Cortex of kidney (tissue), 1 donor: ENCODE measurements at places on chromosomes 3 and 15.
A peak's percentile ranks its signal among the peaks of the same experiment; 100 is the strongest.

DNA sequence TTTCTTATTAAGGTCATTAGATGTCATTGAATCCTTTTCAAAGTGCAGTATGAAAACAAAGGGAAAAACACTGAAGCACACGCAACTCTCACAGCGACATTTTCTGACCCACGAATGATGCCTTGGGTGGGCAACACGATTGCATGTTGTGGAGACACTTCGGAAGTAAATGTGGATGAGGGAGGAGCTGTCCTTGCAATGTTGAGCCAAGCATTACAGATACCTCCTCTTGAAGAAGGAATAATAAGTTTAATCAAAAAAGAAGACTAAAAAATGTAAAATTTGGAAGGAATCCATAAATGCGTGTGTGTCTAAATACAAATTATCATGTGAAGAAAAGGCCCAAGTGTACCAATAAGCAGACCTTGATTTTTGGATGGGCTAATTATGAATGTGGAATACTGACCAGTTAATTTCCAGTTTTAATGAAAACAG is 16.9 kb downstream of the THBS1 start:
- no peak for DNase-seq

DNA sequence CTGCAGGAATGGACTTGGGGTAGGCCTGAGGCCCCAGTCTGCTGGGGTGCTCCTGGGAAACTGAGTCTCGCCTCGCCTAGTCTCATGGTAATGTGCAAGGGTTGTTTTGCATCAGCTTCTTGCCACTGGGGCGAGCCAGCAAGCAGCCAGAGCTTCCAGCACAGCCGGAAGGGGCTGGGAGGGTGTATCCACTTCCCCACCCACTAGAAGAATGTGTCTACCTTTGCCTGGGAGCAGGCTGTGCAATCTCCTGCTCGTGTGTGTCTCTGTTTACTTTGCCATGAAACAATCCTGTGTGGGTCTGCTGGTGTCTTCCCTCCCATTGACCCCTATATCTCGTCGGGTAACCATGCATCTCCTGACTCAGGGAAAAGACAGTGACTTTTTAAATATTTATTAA is 21.8 kb upstream of the ERICH6 start:
- no peak for DNase-seq

DNA sequence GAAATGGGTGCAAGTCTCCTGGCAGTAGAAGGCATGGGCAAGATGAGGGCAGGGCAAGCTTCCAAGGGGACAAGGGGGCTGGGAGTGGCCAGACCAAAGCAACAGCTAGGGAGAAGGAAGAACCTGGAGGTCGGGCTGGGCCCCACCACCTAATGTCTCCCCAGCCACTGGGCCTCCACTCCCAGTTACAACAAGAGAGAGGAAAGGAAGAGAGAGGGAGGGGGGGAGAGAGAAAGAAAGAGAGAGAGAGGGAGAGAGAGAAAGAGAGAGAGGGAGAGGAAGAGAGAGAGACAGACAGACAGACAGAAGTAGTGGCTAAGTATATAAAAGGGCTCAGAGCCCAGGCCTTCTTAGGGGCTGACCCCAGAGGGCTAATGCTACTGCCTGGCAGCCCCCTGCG is 6.9 kb downstream of the DUSP7 start:
- DNase-seq, result no peak

GRCh38 chr3:177353140-177353539 is 155.9 kb upstream of the TBL1XR1 start:
- no peak for DNase-seq

- DNase-seq, result no peak
Measured at GRCh38 chr3:25855266-25855784, 65.4 kb downstream of the OXSM start.

DNA sequence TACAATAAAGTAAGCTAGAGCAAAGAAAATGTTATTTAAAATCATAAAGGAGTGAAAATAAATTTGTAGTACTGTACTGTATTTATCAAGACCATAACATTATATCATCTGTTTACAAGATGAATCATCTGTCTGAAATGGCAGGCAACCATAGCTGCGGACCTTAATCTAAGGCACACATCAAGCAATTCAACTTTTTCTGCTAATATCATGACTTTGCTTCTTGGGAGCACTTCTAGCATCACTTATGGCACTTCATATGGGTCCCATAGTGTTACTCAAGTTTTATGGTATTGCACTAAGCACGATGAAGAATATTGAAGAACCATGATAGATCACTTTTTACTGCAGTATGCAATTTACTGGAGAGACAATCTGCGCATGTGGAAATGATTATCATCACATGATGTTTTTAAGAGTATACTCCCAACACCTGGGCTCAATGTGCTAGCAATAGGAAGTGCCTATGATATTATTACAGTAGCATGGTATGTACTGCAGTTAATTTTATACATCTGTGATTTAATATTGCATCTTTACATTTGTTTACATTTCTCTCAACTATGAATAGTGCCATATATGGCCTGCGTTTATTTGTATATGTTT is 137.7 kb upstream of the NECTIN3 start:
- DNase-seq, result no peak

GRCh38 chr15:26842391-26842790 is 24.5 kb upstream of the GABRA5 start:
- DNase-seq, result no peak

GRCh38 chr15:89494941-89495637 is 1.3 kb downstream of the RHCG start:
- DNase-seq, result no peak

GRCh38 chr3:138782755-138783154 is 52.0 kb downstream of the PIK3CB start:
- no peak for DNase-seq

GRCh38 chr15:46685096-46685495 is 1032.2 kb upstream of the SEMA6D start:
- DNase-seq, result no peak

DNA sequence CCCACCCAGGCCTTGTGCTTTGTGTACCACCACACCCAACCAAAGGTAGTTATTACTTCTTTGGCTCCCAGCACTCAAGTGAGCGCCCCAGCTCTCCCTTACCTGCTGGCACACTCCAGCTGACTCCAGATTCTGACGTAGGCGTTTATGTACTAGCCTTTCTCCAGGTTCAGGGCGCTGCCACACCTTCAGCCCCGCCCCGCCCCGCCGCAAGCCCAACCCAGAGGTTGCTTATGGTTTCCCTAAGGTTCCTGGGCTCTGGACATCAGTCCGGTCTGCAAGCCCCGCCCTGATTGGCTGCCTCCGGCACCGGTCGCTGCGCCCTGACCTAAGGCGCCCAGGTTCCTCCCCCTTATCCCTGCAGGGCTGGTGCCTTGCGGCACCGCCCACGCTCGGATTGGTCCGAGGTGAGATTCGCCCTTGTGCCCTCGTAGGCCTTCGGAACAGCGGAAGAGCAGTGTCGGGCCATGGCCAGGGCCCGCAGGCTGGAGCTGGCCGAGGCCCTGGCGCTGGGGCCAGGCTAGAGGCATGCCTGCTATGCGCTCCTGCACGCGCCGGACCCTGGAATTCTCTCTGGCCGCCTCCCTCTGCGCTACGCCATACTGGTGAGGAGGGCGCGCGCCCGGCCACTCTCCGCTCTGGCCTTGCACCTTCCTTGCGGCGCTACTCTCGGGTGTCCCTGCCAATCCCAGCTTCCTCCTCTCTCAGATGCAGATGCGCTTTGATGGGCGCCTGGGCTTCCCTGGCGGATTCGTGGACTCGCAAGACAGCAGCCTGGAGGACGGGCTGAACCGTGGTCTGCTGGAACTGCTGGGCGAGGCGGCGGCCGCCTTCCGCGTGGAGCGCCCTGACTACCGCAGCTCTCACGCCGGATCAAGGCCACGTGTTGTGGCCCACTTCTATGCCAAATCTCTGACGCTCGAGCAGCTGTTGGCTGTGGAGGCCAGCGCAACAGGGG is 19.8 kb upstream of the NUDT16 start:
- peak; percentile 29 for DNase-seq

DNA sequence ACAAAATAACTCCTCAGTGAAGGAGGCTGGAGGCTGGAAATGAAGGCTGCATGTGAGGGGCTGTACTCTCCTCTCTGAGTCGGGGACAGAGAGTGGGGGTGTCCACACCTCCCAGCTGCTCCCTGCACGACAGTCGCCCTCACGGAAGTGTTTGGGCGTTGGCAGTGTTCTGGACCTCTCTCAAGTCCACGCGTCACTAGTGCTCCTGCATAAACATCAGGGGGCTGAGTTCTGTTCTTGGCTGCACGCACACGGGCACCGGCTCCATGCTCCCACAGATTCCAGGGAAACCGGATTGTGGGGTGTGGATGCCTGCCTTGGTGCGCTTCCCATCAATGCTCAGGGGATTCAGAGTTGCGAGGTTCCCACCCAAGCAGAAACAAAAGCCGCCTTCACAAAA is 7.4 kb downstream of the RASGRF1 start:
- DNase-seq, result no peak

DNA sequence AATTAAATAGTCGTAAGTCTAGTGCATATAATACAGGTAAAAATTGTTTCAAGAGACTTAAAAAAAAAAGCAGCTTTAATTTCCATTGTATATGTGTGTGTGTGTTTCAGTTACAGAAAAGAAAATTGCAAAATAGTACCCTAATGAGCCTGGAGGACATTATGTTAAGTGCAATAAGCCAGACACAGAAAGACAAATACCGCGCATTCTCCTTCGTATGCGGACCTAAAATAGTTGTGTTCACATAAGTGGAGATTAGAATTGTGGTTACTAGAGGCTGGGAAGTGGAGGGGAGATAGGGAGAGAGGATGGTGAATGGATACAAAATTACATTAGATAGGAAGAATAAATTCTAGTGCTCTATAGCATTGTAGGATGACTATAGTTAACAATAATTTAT is 3.6 kb downstream of the MESD start:
- DNase-seq, result no peak

GRCh38 chr3:87541723-87542122 is 265.3 kb upstream of the POU1F1 start:
- no peak for DNase-seq

DNA sequence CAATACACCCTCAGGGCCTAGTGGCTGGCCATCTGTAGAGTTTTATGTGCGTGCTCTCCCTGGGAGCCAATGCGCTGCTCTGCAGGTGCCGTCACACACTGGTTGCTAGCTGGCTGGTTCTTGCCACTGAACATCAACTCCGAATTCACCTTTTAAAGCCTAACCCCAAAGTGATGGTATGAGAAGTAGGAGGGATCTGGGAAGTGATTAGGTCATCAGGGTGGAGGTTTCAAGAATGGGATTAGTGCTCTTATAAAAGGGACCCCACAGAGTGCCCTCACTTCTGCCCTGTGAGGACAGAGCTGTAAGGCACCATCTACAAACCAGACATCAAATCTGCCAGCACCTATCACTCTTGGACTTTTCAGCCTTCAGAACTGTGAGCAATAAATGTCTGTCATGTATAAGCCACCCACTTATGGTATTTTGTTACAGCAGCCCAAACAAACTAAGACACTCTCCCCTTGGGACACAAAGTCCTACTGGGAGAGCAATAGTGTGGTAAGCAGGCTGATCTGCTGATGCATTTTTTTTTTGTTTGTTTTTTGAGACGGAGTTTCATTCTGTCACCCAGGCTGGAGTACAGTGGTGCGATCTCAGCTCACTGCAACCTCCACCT is 20.3 kb downstream of the RGMA start:
- DNase-seq, result no peak

GRCh38 chr3:150798122-150798618 is 35.2 kb upstream of the SIAH2 start:
- DNase-seq, result no peak

- no peak for DNase-seq
Measured at GRCh38 chr3:52245322-52246263, at the start of gene PPM1M. Gene PPM1M, plus strand, starts transcription at chr3:52245759. Its CDS starts 66 bp downstream, at chr3:52245825.

GRCh38 chr3:96813820-96814650 is at the start of gene EPHA6:
Gene EPHA6, plus strand, starts transcription at chr3:96814594.
- DNase-seq, result no peak

GRCh38 chr3:187765342-187765741 is 20.1 kb upstream of the BCL6 start:
- DNase-seq, result no peak

GRCh38 chr15:47607695-47608094 is 109.6 kb upstream of the SEMA6D start:
- no peak for DNase-seq

- no peak for DNase-seq
Measured at GRCh38 chr3:15315003-15315402, 17.4 kb downstream of the SH3BP5 start.

GRCh38 chr3:194906970-194907629 is 221.4 kb downstream of the FAM43A start:
- DNase-seq, result no peak

DNA sequence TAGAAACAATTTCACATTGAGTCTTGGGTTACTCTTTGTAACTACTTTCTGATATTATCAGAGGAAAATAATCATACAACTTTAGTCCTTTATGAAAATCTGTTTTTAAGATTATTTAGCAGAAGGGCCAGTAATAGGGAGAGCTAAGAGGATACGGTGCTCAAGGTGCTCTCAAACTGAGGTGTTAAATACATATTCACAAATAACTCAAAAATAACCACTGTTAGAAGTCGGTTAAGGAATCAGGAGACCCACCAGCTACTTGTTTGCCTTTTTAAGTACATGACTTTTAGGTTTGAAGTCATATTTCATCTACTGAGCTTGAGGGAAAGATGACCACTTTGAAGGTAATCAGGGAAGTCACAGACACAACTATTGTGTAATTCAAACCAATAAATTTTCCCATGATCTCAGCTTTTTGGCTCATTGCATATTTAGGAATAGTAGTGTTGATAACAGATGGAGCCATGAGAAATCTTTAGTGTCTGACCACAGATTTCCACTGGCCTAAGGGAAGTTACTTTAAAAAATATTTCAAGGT is 1.4 kb upstream of the RSRC1 start:
- no peak for DNase-seq

- no peak for DNase-seq
Measured at GRCh38 chr3:105246536-105246935, 120.2 kb upstream of the ALCAM start.

- DNase-seq, result no peak
Measured at GRCh38 chr3:50503504-50504342, at the start of gene CACNA2D2. Gene CACNA2D2, minus strand, starts transcription at chr3:50503634. Its CDS starts 211 bp downstream, at chr3:50503423.

DNA sequence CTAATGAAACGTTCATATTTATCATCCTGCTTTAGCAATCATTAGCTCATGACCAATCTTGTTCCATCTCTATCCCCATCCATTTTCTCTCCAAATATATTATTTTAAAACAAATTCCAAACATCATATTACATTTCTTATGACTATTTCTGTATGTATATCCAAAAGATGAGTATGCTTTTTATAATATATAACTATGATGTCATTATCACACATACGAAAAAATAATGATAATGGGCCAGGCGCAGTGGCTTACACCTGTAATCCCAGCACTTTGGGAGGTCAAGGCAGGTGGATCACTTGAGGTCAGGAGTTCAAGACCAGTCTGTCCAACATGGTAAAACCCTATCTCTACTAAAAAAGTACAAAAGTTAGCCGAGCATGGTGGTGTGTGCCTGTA is 280.4 kb downstream of the FHIT start:
- DNase-seq, result no peak

GRCh38 chr3:123953735-123954134 is 7.3 kb downstream of the CCDC14 start:
- DNase-seq, result no peak

DNA sequence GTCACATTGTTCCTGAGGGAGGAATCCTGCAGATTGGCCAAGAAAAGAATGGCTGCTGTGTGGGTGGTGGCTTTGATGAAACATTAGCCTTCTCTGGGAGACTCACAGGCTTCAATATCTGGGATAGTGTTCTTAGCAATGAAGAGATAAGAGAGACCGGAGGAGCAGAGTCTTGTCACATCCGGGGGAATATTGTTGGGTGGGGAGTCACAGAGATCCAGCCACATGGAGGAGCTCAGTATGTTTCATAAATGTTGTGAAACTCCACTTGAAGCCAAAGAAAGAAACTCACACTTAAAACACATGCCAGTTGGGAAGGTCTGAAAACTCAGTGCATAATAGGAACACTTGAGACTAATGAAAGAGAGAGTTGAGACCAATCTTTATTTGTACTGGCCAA is 6.1 kb downstream of the PTX3 start:
- no peak for DNase-seq
